ENCODE measurements at places on chromosomes 13 and 19.
A peak's percentile ranks its signal among the peaks of the same experiment; 100 is the strongest.

DNA sequence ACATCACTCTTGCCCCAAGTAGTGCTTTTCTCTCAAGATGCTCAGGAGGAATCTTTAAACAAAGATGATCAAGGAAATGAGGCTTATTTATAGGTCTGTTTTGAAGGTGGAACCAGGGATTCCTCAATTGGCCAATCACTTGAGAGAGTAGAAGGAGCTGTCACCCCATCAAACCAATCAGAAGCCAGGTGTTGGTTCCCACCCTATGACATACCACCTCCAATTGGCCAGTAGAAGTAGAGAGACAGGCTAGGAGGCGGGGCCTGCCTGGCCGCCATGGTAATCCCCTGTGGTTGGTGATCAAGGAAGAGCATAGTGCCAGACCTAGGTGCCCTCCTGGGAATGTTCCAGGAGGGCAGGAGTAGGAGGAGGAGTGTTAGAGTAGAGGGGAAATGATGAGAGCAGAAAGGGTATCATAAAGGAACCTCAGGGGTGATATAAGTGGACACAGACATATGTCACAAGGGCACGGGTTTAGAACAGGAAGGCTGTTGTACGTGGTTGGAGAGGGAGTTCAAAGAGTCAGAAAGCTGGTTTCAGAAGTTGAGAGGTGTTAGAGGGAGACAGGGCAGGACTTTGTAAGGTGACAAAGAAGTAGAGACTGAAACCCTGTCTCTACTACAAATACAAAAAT lies 10.5 kb downstream of the PMIS2 start:
- DNase-seq = no peak

DNA sequence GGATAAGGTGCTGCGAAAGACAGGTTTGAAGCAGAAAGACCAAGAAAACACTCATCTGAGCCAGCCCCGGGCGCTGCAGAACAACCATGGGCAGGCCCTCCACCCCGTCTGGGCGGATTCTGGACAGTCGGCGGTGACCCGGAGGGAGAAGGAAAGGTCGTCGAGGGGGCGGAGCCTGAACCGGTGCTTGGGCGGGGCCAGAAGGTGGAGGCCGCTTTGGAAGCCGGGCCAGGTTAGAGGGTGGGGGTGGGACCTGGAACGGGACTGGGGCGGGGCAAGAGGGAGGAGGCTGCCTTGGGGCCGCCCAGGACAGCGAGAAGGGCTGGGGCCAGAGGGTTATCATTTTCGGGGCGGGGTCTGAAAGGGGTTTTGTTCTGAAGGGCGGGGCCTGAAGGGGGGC lies 5.0 kb upstream of the ZNF765 start:
- DNase-seq = no peak

DNA sequence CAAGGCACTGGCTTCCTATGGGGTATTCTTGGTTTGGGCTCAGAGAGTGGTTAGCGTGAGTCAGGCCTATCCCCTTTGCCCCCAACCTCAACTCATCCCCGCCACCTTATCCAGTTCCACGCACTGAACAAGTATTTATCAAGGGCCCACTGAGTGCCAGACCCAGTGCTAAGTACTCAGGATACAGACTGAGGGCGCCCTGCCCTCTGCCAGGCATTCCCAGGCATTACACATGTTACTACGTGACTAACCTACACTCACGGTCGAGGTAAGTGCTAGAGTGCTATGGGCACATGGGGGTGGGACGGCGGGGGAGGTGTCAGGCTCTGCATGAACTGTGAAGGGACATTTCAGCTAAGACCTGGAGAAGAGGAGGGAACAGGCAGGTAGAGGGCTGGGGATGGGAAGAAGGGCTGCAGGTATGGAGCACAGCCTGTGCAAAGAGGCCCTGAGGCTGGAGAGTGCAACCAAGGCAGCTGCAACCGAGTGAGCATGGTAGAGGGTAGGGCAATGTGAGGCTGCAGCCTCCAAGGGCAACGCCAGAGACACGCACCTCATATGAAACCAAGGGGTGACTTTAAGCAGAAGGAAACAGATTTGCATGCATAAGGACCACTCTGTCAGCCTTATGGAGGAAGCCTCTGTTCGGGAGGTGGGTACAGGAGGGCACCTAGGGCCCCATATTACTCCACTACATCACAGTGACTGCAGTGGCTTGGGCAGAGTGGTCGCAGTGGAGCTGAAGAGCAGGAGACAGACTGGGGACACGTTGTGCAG lies 22.5 kb downstream of the DHRS12 start:
- DNase-seq = peak; percentile 42

GRCh38 chr13:99704390-99704789 lies 203.1 kb downstream of the TM9SF2 start:
- no peak for DNase-seq

- no peak for DNase-seq
Observed at GRCh38 chr13:27120011-27120410, 51.6 kb downstream of the USP12 start.

- DNase-seq = no peak
Observed at GRCh38 chr13:60242043-60242595, 78.4 kb upstream of the DIAPH3 start.

DNA sequence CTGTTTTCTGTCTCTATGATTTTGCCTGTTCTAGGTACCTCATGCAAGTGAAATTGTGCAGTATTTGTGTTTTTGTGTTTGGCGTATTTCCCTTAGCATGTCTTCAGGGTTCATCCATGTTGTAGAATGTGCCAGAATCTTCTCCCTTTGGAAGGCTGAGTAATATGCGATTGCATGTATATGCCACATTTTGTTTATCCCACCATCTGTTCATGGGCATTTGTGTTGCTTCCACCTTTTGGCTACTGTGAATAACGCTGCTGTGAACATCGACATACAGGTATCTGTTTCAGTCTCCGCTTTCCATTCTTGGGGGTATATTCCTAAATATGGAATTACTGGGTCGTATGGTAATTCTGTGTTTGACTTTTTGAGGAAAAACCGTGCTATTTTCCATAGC lies 190.0 kb downstream of the ATP8A2 start:
- no peak for DNase-seq

- DNase-seq = no peak
Observed at GRCh38 chr13:71605744-71606143, 261.3 kb downstream of the DACH1 start.

DNA sequence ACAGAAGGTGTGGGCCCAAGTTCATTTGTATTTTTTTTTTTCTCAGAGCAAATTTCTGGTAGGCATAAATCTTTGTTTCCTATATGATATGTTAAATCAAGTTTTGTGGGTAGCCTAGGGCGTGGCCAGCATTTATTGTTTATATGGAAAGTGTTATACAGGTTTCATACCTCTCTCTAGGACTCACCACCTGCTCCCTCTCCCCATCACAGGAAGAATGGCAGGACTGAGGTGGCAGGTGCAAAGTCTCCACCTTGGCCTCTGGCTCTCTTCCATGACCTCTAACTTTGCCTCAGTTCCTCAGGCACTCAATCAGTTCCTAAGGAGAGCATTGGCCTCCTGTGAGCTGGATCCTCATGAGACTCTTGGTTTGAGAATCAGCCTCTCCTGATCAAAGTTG lies 172.3 kb upstream of the TSC22D1 start:
- no peak for DNase-seq

DNA sequence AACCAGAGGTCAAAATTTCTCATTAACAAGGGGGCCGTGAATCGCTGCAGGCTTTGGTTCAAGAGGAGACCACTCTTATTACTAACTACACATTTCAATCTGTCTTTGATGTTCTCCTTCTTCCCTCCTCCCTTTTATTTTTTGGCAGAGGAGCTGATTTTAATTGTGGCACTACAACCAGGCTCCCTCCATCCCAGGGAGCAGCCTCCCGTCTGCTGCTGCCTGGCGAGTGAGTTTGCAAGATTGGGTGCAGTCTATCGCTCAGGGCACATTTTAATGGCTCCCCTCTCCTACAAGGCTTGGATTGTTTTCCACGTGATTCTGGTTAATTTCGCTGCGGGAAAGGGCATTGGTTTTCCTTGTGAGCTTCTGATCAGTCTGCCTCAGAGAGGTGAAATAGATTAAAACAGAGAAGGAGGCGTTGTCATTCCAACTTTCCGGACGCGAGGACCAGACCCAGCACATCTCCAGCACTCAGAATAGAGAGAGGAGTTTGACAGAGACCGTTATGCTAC lies 81.4 kb downstream of the KCTD15 start:
- no peak for DNase-seq
